ENCODE measurements at places on chromosomes 11 and 22.

- no peak for DNase-seq
These were observed 216.5 kb downstream of the NAV2 start for GRCh38 chr11:19929147-19929546.

- DNase-seq = no peak
These were observed 348.7 kb downstream of the ETS1 start for GRCh38 chr11:128238521-128239265.

GRCh38 chr11:13495929-13496328, at the start of gene PTH:
TSS of gene PTH (minus strand) at chr11:13495997. CDS start at chr11:13492855, 3,142 bp downstream.
- DNase-seq = no peak

GRCh38 chr11:63699896-63700295, 18.6 kb downstream of the RTN3 start:
- DNase-seq = no peak

DNA sequence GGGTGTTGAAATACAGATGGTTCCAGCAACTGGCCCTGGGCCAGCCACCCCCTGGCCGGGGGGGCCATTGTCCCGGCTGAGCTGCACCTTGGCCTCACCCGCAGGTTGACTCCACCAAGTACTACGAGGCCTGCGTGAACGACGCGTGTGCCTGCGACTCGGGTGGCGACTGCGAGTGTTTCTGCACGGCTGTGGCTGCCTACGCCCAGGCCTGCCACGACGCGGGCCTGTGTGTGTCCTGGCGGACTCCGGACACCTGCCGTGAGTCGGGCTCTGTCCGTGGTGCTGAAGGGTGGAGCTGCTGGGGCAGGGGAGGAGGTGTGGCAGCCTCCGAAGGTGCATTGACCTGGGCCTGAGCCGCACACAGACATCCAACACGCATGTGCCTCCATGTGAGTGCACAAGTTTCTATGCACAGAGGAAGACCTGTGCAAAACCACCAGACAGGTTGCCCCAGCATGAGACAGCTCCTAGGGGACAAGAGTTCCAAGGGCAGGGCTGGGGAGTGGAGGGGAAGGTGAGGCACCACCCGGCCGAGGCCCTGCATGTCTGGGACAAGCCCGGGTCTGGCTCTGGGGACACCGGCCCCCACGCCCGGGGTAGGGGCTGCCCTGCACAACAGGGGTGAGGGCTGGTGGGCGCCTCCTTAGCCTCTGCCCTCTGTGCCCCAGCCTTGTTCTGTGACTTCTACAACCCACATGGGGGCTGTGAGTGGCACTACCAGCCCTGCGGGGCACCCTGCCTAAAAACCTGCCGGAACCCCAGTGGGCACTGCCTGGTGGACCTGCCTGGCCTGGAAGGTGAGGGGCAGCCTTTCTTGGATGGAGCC, 16.1 kb downstream of the MUC5B start:
- no peak for DNase-seq

DNA sequence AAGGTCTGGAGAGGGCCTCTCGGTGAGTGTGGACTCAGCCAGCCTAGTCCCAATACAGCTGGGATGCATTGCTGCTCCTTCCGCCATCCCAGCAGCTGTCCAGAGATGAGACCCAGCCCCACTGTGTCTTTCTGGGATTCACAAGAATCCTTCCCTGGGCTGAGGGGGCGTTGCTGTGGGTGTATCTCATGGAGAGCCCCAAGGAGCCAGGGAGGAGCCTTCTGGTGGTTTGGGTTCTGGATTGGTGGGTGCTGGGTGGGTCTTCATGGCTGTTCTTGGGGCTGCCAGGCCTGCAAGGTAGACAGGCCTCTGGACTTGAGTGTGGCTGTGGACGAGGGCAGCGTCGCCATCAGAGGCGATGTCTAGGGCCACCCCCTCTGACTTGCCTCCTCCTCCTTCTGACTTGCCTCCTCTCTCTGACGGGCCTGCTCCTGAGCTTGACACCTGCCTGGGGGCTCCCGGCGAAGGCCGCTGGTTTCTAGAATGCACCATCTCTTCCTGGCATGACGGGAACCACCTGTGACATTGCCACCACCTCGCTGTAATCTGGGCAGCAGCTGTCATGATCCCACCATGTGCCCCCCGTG, 17.2 kb downstream of the KCNQ1 start:
- DNase-seq = no peak

DNA sequence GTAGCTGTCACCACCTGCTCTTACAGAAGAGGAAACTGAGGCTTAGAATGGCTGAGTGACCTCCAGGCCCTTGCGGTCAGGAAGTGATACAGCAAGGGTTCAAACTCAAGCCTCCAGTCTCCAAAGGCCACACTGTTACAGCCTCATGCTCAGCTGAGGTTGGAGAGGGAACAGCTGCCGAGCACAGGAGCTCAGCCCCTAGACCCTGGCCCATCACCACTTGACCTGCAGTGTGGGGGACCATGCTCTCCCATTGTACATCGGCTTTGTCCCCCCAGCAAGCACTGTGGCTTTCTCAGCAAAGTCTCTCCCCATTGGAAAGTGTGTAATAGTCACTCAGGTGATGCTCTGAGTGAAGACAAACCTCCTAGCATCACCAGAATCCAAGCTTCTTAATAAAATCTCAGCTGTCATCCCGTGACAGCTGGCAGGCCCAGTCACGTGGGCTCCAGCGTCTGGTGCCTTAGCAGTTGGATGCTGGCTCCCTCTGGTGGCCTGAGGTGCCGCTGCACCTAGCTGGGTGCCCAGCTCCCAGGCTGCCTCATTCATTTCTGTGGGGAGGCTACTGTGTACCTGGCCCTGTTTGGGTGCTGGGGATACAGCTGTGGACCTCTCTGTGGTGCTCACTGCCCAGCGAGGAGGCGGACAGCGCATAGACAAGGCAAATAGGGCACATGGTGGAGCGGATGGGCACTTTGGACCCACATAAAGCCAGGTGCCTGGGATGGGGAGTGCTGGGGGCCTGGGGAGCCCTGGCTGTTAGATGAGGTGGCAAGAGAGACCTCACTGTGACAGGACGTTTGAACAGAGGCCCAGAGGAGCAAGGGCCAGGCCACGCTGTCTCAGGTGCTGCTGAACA, 19.1 kb upstream of the MYRF start:
- peak; percentile 90 for DNase-seq

DNA sequence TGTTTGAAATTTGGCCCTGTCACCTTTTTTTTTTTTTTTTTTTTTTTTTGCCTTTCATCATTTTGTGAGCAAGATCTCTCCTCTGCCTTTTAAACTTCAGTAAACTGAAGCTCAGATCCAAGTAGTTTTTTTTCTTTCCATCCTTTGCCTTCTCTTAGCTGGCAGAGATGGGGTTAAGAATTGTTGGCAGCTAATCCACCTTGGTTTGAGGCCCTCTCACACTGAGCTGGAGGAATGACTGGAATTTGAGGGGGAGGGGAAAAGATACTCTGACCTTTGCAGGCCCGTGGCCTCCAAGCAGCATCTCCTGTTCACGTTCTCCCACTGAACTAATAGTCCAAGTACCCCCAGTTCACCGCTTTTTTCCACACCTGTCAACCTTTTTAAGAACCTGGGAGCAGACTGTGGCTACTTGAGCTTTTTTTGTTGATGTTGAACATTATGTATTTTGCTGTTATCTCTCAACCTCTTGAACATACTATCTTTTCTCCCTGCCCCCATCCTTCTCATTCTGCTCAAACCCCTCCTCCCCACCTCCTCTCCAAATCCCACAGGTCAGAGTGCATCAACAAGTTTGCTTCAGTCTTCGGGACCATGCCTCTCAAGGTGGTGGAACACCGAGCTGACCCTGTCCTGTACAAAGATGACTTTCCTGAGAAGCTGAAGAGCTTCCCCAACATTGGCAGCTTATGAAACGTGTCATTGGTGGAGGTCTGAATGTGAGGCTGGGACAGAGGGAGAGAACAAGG, 66.2 kb downstream of the ALX4 start:
- DNase-seq = no peak

DNA sequence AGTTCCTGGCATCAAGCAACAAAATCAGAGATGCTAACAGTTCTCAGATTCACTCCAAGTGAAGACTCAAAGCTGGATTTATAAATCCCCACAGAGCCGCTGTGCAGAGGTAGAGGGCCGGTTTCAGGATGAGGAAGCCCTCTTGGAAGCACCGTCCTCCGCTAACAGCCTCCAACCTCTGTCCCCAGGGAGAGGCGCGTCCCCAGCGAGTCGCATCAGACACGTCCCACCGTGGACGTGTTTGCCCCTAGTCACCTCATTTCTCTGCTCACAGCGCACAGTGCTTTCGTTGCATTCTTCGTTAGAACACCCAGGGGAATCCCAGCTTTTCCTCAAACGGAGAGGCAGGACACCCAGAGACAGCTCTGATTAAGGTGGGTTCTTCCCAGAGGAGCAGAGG, 642.9 kb downstream of the BRD1 start:
- no peak for DNase-seq

GRCh38 chr22:45980761-45981160, 3.8 kb upstream of the WNT7B start:
- DNase-seq = no peak

- DNase-seq = no peak
These were observed 8.0 kb downstream of the CAPN5 start for GRCh38 chr11:77074626-77075221.

DNA sequence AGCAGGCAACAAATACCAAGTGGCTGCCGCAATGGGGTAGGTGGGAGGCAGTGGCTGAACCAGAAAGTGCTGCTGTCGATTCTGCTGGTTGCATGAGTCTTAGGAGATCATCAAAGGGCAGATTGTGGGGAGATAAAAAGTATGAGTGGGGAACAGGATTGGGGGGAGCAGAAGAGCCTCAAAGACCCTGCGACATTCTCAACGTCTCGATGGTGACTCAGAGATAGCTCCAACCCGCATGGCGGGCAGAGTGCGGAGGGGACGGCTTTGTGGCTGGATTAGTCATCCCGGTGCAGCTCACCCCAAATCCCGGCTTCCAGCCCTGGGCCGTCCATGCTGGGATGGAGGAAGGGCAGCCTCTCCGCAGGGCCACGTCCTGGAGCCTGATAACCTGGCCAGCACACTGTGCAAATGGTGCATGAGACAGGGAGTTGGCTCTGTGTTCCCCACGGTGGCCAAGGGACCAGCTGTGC, 11.6 kb upstream of the RTN4R start:
- no peak for DNase-seq

GRCh38 chr11:26607725-26608506, 35.9 kb upstream of the MUC15 start:
- DNase-seq = no peak

- no peak for DNase-seq
These were observed 30.9 kb downstream of the POLR3H start for GRCh38 chr22:41513391-41513790.

DNA sequence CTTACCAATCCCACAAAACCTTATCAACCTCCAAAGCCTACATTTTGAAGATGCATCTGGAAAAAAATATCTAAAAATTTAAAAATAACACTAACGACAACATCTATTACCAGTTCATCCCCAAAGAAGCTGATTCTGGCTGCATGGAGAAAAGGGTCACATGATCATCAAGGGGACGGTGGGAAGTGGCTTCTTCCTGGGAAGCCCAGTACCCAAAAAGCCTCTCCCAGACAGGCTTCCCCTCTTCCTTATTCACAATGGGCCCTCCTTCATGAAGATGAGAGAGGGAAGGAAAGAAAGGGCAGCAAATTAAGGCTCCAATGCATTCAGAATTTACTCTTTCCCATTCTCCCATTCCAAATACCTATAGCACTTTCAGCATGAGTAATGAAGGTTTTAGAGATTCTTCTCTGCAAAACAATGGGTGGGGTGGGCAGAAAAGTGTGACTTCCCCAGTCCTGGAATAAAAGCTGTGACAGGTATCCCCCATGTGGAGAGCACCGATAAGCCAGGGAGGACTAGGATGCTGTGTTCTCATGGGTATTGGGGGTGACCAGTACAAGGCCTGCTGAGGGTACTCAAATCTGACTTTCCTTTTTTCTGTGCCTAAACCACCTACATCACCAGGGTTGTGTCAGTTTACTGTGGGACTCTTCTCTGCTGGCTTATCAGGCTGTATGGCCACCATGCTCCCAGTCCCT, 88.2 kb downstream of the SIK3 start:
- DNase-seq = no peak

- DNase-seq = no peak
These were observed 119.9 kb downstream of the MAML2 start for GRCh38 chr11:96223083-96223482.

DNA sequence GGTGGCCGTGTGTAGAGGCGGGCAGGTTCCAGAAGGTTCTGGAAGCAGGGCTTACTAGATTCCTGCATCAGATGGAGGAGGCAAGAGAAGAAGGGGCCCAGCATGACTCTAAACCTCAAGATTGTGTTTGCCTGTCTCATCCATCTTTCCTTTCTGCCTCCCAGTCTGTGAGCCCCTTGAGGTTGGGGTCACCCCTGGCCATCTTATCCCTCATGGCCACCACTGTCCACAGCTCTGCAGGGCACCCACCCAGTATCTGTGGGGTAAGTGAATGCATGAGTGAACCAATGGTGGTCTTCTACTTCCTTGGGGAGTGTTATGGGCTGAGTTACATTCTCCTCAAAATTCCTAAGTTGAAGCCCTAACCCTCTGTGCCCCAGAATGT, 79.3 kb downstream of the MYEOV start:
- no peak for DNase-seq

DNA sequence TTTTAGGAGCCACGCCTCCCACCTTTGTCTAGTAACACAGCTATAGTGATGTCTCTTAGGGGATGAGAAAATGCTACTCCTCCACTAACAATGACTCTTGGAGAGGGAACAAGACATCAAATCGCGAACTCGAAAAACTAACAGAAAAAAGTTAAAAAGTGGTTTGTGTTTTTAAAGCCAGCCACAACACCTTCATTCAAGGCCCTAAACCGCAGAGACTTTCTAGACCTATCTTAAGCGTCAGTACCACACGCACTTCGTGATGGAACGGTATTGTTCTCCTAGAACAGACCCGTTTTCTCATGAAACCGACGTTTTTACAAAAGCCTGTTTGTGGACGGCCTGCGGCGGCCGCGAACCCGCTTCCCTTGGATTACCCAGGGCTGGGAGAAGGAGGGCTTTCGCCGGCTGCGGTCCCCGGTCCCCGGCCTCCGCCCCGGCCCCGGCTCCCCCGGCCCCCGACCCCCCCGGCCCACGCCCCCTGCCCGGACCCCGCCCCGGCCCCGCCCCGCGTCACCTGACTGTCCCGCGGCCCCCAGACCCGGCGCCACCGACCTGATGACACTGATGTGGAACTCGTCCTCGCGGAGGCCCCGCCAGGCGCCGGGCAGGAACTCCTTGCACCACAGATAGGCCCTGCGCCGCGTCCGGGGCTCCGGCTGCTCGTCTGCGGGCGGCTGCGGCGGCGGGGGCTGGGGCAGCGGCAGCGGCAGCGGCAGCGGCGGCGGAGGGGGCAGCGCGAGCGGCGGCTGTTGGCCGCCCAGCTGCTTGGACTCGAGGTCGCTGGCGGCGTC, 718 bp downstream of the CHKA start:
- peak; percentile 55 for DNase-seq

GRCh38 chr11:102798012-102798746, at the start of gene MMP1:
TSS of gene MMP1 (minus strand) at chr11:102798160. CDS start at chr11:102798092, 68 bp downstream.
- no peak for DNase-seq

DNA sequence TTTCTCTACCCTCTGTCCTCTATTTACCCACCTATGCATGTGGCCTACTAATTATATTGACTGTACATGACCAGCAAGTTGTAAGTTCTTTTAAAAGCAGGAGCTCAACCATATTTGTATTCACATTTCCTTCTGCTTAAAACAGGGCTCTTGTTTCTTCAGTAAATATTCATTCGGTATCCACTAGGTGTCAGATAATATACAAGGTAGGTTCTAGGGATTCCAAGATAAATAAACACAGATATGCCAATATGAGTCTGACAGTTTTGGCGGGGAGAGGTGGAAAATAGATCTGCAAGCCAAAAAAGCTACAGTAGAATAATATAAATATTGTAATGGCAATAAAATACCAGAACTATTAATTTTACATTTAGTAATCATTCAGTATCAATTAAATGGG, 15.3 kb upstream of the RAB30 start:
- DNase-seq = no peak

GRCh38 chr22:38760477-38761201, 4.8 kb upstream of the SUN2 start:
- no peak for DNase-seq

GRCh38 chr11:76649011-76649410, 21.5 kb downstream of the LRRC32 start:
- no peak for DNase-seq

Data from activated CD4-positive, alpha-beta T cell treated with anti-CD3 and anti-CD28 coated beads for 48 hours (primary cell).